ENCODE measurements at places on chromosomes 4 and X. TPM values are rescaled to one million over a fixed set of nuclear protein-coding genes. Genes with fewer than 3 reads are reported as not detected.

Gene BLOC1S4
- 24.2 TPM for polyA plus RNA-seq

- no peaks in the 10 kb centered on the region for H3K27me3 ChIP-seq
- no peaks in the 10 kb centered on the region for H3K36me3 ChIP-seq
- DNase-seq = no peak
- peaks cover 7% of the 10 kb centered on the region for H3K4me1 ChIP-seq
- no peak overlapping the region for H3K4me3 ChIP-seq
Measured at GRCh38 chr4:140056015-140056414, 98.0 kb downstream of the MAML3 start.

DNA sequence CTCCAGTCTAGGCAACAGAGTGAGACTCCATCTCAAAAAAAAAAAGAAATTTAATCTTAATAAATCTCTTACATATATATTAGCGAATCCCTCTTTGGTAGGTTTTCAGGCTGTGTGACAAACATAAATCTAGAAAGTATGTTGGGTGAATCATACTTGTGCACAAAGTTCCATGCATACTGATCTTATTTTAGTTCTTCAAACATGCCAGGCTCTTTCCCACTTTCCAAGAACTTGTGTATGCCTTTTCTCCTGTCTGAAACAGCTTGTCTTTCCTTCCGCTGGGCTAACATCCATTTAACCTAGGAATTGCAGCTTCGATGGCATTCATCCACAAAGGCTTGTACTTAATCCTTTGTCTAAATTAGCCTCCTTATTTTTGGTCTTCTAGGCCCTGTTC lies 156.6 kb upstream of the CASK start:
- H3K27me3 ChIP-seq = no peaks in the 10 kb centered on the region
- peak; percentile 39 for DNase-seq
- no peaks in the 10 kb centered on the region for H3K4me1 ChIP-seq
- H3K36me3 ChIP-seq = no peaks in the 10 kb centered on the region

Gene TMPRSS11A
- polyA plus RNA-seq = not detected

DNA sequence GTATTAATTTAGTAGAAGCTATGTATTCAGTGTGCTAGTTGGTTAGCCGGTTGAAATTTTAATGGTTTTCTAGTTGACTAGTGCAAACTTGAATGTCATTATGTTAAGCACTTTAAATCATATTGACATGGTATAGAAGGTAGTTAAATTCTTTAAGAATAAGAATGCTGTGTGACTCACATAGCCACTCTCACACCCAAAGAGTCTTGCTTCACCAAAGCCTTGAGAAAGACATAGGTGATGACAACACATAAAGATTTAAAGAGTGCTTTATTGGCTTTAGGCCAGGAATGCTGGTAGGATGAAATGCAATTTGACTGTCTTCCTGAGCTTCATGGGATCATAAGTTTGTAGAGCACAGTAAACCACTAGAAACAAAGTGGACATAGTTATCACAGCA lies 85.3 kb downstream of the DCAF8L2 start:
- no peaks in the 10 kb centered on the region for H3K36me3 ChIP-seq
- peak; percentile 16 for DNase-seq
- H3K27ac ChIP-seq = no peak overlapping the region
